ENCODE measurements at places on chromosomes 7 and 10. TPM values are rescaled to one million over a fixed set of nuclear protein-coding genes. Genes with fewer than 3 reads are reported as not detected.

DNA sequence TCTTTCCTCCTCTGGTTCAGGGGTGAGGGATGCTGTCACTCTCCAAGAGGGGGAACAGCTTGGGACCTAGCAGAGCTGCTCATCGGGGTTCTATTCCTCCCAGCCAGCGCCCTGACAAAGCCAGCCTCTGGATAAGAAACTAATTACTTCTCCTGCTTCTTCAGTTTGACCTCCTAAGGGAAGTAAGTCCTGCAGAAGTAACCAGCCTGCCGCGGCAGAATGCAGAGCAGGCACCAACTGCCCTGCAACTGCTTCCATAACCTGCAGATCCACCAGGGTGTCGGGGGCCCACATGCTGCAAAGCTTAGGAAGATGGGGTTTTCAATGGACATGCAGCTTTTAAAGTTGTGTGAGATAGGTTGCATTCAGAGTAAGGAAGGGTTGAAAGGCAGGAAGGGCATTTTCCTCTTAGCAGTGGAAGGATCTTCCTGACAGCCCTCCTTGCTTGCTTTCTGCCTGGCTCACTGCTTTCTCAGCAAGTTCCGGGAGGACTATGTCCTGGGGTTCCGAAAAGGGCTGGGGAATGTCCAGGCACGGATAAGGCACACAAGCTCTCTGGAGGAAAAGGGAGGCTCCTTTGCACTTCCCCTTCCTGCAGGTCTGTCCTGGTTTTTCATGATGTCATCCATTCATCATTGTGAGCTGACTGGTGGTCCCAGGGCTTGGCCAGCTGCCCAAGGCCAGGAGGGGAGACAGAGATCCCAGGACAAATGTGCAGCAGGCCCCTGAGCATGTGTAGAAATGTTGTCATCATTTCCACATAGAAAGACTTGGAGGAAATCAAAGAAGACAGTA, 24.3 kb upstream of the CALU start:
- DNase-seq: no peak

- DNase-seq: peak; percentile 5
These were observed 22.7 kb downstream of the YKT6 start for GRCh38 chr7:44223362-44224079.

GRCh38 chr10:95273393-95274312, 17.1 kb downstream of the PDLIM1 start:
- no peak for DNase-seq

- no peak for DNase-seq
These were observed 38.9 kb downstream of the DRGX start for GRCh38 chr10:49356944-49357343.

- no peak for DNase-seq
These were observed 61.7 kb upstream of the ITGA8 start for GRCh38 chr10:15781381-15781960.

GRCh38 chr10:35641676-35642034, 441 bp downstream of the FZD8 start:
- DNase-seq: no peak

GRCh38 chr10:32950591-32951108, 7.4 kb downstream of the ITGB1 start:
- no peak for DNase-seq

GRCh38 chr10:92284112-92284704, 6.7 kb downstream of the CPEB3 start:
- DNase-seq: no peak

GRCh38 chr7:48173756-48174382, 2.6 kb downstream of the ABCA13 start:
- no peak for DNase-seq

GRCh38 chr7:516606-517456, 2.8 kb downstream of the PDGFA start:
- DNase-seq: peak; percentile 56

DNA sequence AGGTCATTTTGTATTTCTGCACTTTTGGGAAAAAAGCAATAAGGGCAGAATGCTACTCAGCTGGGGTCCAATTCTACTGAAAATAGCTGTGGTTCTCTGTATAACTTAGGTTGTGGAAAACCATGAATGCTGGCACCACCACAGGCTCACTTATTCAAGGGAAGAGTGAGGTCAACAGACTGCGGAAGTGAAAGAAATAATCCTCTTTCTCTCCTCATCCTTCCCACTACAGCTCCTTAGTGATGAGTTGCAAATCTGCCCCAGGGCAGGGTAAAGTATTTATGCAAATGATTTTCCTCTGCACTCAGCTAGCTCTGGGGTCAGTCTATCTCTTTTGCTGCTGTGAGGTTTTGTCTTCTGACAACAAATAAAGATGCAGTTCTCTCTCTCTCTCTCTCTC, 74.1 kb upstream of the PTPRZ1 start:
- no peak for DNase-seq

GRCh38 chr10:119205894-119206602, 1.3 kb upstream of the GRK5 start:
- DNase-seq: peak; percentile 80

- DNase-seq: no peak
These were observed 24.2 kb downstream of the TRRAP start for GRCh38 chr7:98902523-98902922.

GRCh38 chr7:86939197-86939814, 120.1 kb downstream of the ELAPOR2 start:
- DNase-seq: peak; percentile 66

- no peak for DNase-seq
These were observed 316.6 kb downstream of the KCNMA1 start for GRCh38 chr10:77320971-77321471.

DNA sequence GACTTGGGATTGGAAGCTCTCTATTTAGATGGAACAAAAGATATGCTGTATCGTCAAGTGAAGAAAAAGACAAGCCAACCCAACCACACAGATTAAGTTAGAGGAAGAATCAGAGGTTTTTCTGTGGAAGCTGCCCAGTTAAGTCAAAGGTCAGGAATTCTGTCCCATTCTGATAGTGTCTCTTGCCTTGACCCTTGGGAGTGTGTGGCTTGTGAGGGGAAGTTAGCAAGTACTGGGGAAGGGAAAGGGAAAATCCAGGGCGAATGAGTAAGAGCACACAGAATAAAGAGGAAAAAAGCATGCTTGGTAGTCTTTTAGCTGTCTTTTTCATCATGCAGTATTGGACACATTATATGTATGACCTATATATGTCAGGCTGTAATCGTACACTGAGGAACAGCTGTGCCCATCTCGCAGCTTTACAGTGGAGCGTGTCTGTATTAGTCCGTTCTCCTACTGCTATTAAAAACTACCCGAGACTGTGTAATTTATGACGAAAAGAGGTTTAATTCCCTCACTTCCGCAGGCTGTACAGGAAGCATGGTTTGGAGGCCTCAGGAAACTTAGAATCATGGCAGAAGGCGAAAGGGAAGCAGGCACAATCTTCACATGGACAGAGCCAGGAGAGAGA, 197.2 kb downstream of the GALNT17 start:
- DNase-seq: no peak

DNA sequence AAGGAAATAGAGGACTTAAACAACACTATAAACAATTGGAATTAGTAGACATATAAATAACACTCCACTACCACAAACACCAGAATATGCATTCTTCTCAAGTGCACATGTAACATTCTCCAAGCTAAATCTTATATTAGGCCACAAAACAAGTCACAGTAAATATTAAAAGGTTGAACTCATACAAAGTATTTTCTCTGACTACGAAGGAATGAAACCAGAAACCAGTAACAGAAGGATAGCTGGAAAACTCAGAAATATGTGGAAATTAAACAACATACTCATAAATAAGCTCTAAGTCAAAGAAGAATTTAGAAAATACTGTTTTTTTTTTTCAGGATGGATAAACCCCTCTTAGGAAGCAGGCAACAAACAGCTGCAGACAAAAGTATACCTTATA, 77.4 kb upstream of the IGFBP3 start:
- no peak for DNase-seq

DNA sequence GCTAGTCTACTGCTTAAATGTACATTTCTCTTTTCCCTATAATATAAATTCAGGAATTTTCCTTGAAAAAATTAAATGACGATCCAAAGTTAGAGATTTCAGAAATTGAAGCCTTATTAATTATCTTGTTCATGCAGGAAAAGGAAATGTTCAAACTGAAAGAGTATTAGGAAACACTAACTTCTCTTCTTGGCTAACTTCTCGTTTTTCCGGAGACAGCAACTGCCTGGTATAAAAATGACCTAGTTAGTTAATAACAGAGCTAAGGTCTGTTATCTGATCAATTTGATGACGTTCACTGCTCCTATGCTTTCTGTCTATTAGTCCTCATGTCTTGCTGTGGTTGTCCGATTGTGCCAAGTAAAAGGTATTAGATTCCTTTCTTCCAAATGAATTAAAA, 212.5 kb downstream of the DGKB start:
- no peak for DNase-seq

DNA sequence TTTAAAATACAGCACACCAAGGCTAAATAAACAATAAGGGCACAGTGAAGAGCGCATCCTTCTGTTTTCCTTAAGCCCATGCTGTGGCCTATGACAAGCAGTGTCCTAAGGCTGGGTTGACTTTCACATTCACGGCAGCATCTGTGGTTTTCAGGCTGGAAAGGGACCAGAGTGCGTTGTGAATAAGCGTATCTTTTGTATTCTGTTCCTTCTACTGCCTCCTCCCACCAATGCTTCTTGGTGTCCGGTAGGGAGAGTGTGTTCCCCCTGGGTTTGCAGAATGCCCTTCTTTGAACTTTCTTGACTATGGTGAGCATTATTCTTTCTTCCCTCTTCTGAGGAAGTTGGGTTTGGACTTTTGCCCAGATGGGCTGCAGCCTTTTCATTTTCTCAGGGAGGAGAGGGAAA, 73.6 kb downstream of the ABCA13 start:
- no peak for DNase-seq

- DNase-seq: no peak
These were observed 27.1 kb downstream of the AKR1B1 start for GRCh38 chr7:134431815-134432214.

- DNase-seq: no peak
These were observed 915.4 kb upstream of the AUTS2 start for GRCh38 chr7:68682910-68683309.

DNA sequence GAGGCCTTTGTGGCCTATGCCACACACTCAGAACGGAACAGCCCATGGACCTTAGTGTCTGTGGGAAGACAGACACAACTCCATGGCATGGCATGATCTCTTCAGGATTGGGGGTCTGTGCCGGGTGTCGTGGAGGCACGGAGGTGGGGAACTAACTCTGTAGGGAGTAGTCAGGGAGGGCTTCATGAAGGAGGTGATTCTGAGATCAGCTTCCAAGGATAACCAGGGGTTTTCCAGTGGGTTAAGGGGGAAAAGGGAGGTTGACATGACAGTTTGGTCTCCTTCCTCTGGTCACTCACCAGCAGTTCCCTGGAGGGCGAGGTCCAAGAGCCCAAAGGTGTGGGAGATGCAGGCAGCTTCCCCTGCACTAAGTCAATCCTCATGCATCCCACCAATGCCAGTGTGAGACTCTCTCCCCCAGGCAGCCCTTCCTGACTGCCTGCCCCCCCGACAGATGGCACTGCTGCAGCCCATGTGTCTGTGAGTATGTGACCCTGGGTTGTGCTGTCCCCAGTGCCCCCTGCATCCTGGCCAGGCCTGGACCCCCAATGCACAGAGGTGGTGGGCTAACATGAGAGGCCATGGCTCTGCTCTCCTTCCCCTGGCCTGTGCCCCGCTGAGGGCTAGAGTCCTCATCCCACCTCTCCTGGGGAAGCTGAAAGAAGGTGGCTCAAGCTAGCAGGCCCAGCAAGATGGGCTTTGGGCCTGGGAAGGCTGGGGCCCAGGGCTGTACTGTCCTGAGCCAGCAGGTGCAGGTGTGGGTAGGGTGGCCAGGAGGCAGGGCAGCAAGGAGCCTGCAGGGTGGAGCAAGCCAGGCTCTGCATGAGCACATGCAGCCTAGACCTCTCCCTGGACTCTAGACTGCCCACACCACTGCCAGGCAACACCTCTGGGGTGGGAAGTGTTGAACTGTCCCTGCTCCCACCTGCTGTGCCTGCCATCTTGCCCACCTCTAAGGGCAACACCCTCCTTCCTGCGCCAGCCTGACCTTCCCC, 39.7 kb downstream of the RASGEF1A start:
- no peak for DNase-seq

DNA sequence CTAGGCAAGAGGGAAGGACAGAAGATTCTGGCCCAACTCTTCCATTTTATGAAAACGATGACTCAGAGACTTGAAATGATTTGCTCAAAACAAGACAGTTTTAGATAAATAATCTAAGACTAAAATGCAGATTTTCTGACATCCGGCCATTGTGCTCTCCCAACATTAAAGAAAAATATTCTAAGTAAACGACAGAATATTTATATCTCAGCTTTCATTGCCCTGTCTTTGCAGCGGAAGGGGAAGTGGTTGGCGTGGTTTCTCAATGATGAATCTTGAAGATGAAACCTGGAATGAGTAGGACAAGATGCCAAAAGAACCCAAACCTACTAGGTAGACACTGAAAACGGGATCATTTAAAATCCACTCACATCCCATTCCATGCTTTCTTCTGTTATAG, 28.9 kb upstream of the NPY start:
- no peak for DNase-seq

GRCh38 chr7:51352174-51353100, 35.8 kb upstream of the COBL start:
- DNase-seq: no peak

DNA sequence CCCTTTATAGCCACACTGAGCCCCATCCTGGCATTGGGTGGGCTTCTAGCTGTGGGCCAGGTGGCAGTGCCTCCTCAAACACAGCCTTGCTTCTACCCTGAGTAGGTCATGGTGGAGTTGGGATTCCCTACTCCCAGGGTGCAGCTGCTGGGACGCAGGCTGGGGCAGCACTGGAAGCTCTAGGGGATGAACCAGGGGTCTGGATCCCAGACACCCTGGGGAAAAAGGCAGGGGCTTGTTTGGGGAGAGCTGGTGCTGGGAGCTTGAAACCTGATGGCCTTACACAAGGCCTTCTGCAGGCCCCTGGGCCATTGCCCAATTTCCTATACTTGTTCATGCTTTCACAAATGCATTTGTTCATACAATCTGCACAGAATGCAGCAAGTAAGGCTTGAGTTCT, 103.7 kb upstream of the CTBP2 start:
- DNase-seq: no peak

GRCh38 chr7:147759327-147759943, 831.1 kb upstream of the C7orf33 start:
- DNase-seq: no peak

DNA sequence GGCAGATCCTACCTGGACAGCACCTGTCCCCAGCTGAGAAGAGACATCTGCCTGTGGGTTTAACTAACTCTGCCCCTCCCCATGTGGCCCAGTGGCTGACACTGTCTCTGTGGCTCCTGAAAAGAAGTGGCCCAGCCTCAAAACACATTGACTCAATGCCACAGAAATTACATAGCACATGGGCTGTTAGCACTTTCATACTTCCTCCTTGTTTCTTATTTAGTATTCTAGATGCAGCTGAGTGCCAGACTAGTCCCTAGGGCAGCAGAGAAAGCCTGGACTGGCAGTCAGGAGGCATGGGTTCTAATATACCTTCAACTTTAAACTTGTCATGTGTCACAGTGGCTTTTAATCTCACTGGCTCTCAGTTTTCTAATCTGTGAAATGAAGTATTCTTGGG, 171.0 kb downstream of the TRIL start:
- no peak for DNase-seq

CACNB2 gene
- 8.9 TPM for polyA plus RNA-seq

GRB10 gene
- polyA plus RNA-seq: 13.2 TPM

ANKRD30A gene
- not detected for polyA plus RNA-seq

HYAL4 gene
- not detected for polyA plus RNA-seq

LIPF gene
- polyA plus RNA-seq: 0.65 TPM

ARHGEF35 gene
- polyA plus RNA-seq: 0.66 TPM

SPDYE6 gene
- 0.03 TPM for polyA plus RNA-seq

DMTF1 gene
- polyA plus RNA-seq: 60.8 TPM

TMEM196 gene
- polyA plus RNA-seq: not detected

ATOH7 gene
- polyA plus RNA-seq: 0.01 TPM

RTKN2 gene
- polyA plus RNA-seq: not detected

SEPTIN7 gene
- 168 TPM for polyA plus RNA-seq

RELN gene
- polyA plus RNA-seq: 1.0 TPM

Measured in heart right ventricle (tissue), 16 donors.